ENCODE measurements at places on chromosomes 7 and 10.

GRCh38 chr7:156151078-156151477 is 338.8 kb upstream of the SHH start:
- no peak for DNase-seq

DNA sequence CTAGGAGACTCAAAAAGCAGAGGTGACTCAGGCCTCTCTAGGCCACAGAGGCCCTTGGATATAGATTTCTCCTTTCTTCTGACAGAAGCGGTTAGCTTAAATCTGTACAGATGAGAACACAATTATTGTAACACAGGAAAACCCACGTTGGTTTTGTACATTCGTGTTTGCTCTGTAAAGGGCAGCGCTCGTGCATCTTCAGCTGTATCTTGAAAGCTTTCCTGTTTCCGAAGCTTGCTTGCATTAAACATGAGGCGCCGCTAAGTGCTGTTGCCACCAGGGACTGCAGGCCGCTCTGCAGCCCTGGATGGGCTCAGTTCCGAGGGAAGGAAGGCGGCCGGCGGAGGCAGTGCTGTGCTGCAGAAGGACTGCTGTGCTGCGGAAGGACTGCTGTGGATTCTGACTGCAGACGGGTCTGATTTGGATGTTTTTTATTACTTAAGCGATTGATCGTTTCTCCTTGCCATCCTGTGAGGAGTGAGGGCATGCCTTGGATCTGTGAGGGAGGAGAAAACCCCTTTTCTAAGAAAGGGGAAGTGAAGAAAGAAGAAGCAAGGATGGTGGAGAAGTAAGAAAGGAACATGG is 53.3 kb downstream of the FHIP2A start:
- DNase-seq: no peak

- DNase-seq: no peak
These were observed 913 bp downstream of the ADCYAP1R1 start for GRCh38 chr7:31052841-31053601.

- DNase-seq: no peak
These were observed 33.7 kb upstream of the RHEB start for GRCh38 chr7:151553356-151553755.

DNA sequence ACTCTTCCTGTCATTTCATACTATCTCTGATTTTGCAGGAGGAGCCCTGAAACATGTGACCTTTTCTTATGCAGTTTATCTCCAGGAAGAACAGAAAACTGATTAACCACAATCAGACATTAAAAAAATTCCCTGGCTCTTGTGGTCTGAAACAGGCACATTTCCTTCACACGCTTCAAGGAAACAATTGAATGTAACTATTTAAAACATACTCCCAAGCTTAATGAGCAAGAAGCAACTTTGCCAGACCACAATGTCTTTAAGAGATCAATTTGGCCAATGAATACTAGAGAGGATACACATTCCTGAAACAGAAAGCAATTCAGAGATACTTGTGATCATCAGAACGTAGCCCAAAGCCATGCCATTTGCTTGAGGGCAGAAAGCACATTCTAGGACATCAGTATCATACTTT is 65.8 kb downstream of the PIP4K2A start:
- DNase-seq: no peak

DNA sequence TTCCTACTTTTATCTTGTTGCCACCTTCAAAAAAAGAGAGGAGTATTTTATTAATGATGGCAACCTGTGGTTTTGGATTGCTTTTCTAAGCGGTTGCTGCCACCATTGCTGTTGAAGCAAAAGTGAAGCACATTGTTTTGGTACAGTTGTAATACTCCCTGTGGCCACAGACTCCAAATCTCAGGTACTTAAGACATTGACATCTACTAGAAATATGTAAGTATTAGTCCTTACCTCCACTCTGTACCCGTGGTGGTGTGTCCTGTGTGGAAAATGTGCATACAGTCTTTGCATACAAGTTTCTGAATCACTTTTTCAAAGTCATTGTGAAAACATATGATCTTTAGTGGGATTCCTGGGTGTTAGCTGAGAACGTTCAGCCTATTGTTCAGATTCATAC is 85.7 kb downstream of the ANLN start:
- no peak for DNase-seq

DNA sequence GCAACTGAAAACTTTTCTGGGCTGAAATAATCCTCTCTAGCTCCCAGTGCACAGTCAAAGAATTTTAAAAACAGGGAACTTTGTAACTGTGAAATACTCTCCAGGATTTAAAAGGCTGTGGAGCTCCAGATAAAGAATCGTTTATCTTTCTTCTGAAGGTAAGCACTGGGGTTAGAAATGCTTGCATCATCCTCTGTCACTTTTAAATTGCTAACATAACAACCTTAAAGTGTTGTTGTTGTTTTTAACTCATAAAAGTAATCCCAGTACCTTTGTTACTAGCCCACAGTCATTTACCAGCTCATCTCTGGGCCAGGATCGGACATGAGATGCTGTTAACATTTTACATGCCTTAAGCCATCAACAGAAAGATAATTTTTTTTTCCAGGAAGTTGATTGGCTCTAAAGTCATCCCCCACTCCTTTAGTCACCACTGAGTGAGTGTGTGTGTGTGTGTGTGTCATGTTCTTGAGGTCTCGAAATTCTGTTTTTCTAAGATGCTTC is at the start of gene SLC39A12:
Gene SLC39A12 (plus strand): TSS at position 51 of the 504 bp plus-strand sequence. CDS start 1,359 bp downstream, outside the sequence.
- DNase-seq: no peak
